ENCODE measurements at places on chromosomes 12 and 14.
A peak's percentile ranks its signal among the peaks of the same experiment; 100 is the strongest.

GRCh38 chr12:122856999-122857671, 21.9 kb downstream of the HIP1R start:
- DNase-seq = no peak

GRCh38 chr12:59716043-59716442, 120.2 kb downstream of the SLC16A7 start:
- no peak for DNase-seq

DNA sequence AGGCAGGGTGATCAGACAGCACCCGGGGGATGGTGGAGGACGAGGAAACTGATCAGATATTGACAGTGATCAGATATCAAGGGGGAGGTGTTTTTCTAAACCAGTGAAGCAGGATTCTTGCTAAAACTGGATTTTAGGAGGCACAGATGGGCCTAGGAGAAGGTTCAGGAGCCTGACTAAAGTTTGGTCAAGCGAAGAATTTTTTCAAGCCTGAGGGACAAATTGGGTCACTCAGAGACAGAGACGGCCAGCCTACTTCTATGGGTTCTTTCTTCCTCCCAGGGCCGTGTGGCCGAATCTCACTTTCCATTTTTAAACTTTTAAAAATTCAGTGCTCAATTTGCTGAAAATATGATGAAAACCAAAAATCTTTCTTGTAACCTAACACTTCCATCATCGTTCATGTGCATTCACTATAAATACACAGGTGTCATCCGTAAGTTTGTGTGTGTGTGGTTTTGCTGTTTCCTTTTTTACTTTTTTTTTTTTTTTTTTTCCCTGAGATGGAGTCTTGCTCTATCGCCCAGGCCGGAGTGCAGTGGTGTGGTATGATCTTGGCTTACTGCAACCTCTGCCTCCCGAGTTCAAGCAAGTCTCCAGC, 68.5 kb downstream of the RIN3 start:
- peak; percentile 35 for DNase-seq

- no peak for DNase-seq
Measured at GRCh38 chr14:71527838-71528237, 404.4 kb upstream of the RGS6 start.

GRCh38 chr12:111276146-111276545, 92.7 kb downstream of the PHETA1 start:
- DNase-seq = no peak

DNA sequence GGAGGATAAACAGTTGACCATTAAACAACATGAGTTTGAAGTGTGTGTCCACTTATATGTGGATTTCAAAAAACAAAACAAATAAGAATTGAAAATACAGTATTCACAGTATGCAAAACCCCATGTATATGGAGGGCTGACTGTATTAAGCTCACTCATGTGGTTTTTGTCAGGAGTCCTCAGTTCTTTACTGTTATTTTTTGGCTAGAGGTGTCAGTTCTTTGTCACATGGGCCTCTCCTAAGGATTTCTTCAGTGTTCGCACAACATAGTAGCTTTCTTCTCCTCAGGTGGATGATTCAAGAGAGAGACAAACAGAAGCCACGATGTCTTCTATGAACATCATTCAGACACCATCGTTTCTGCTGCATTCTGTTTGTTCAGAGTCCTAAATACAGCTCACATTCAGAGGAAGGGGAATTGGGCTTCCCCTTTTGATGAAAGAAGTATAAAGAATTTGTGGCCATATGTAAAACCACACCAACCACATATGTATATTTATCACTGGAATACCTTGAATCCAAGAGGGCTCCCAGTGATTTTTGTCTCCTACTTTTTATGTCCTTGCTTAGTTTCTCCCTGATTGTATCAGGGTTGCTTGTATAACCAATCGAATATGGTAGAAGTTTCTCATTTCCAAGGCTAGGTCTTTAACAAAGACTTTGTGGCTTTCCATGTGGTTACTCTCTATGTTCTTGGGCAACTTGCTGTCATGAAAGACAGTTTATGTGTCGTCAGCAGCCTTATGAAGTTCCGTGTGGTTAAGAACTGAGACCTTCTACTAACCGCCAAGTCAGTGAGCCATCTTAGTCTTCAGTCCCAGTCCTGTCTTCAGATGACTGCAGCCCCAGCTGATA, 18.9 kb downstream of the MNAT1 start:
- peak; percentile 80 for DNase-seq

- no peak for DNase-seq
Measured at GRCh38 chr12:93773122-93773871, 96.1 kb downstream of the CRADD start.

GRCh38 chr14:80944861-80945617, 3.5 kb upstream of the CEP128 start:
- no peak for DNase-seq

DNA sequence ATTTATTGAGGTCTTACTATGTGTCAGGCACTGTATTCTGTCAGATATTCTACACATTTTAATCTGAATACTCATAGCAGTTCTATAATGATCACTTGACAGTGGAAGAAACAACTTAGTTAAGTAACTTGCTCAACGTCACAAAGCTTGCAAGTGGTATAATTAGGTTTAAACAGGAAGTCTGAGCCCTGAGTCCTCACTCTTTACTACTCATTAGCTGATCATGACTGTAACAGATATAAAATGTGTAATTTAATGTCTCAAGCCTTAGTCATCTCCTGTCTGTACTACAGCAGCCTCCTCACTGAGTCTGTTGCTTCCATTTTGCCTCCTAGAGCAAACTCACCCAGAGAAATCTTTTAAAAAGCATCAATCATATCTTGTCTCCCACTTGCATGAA, 38.9 kb downstream of the PPP4R4 start:
- no peak for DNase-seq

- DNase-seq = no peak
Measured at GRCh38 chr12:120887253-120888043, 16.7 kb downstream of the SPPL3 start.

- DNase-seq = no peak
Measured at GRCh38 chr12:87812030-87812429, 217.2 kb downstream of the C12orf50 start.
